ENCODE measurements at places on chromosomes 1 and 21.

- no peak overlapping the region for H3K4me3 ChIP-seq
- H3K36me3 ChIP-seq = no peaks in the 10 kb centered on the region
- H3K27me3 ChIP-seq = peaks cover 30% of the 10 kb centered on the region
- no peaks in the 10 kb centered on the region for H3K4me1 ChIP-seq
- H3K27ac ChIP-seq = no peak overlapping the region
Measured at GRCh38 chr21:44526096-44526997, 13.6 kb downstream of the KRTAP10-1 start.

DNA sequence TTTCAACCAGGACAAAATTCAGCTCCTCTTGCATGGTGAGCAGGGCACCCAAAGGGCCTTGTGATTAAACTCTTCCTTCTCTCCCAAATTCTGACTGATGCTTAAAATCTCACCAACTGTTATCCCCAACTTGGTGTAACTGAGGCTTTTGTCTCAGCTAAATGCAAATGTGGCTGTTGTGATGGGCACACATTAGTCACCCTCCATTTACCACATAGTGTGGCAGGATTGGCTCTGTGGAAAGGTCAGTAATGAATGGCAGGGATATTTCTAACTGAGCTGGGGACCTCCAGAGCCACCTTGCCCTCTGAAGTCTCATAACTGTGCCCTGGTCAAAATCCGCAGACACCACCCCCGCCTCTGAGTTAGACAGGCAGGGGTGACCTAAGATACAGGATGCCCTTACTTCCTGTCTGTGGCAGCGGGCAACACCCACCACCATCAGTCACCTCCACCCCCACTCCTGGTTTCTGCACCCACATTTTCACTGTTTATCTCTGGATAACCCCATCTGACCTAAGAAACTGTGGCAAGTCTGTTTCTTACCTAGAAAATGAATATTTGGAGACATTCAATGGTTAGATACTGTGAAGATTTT lies 25.4 kb upstream of the RGS16 start:
- no peaks in the 10 kb centered on the region for H3K4me1 ChIP-seq
- no peak overlapping the region for H3K4me3 ChIP-seq
- H3K27ac ChIP-seq = no peak overlapping the region
- H3K27me3 ChIP-seq = peaks cover 34% of the 10 kb centered on the region
- H3K36me3 ChIP-seq = no peaks in the 10 kb centered on the region

GRCh38 chr1:203906932-203907331 lies 45.5 kb downstream of the SNRPE start:
- H3K36me3 ChIP-seq = no peaks in the 10 kb centered on the region
- no peaks in the 10 kb centered on the region for H3K4me1 ChIP-seq
- H3K27me3 ChIP-seq = peaks cover 15% of the 10 kb centered on the region
- no peak overlapping the region for H3K4me3 ChIP-seq

DNA sequence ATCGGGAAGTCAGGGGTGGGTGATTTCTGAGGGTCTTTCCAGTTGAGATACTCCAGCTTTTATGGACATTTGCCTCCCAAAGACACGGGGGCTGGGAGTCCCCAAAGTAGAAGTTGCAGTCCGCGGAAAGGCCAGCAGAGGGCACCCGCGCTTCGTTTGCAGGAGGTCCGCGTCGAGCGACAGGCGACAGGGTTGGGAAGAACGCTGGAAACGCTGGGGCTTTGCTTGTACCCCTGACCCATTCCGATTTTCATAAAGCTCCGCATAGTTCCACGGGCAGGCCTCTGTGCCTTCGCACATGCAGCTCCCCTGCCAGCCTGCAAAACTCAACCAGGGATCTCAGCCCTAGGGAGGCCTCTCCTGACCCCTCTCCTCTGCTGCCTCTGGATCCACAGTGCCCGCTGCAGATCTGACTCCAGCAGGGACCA lies 44.2 kb upstream of the LAPTM5 start:
- no peaks in the 10 kb centered on the region for H3K27me3 ChIP-seq
- H3K27ac ChIP-seq = no peak overlapping the region
- no peaks in the 10 kb centered on the region for H3K36me3 ChIP-seq
- no peak overlapping the region for H3K4me3 ChIP-seq
- peaks cover 11% of the 10 kb centered on the region for H3K4me1 ChIP-seq

DNA sequence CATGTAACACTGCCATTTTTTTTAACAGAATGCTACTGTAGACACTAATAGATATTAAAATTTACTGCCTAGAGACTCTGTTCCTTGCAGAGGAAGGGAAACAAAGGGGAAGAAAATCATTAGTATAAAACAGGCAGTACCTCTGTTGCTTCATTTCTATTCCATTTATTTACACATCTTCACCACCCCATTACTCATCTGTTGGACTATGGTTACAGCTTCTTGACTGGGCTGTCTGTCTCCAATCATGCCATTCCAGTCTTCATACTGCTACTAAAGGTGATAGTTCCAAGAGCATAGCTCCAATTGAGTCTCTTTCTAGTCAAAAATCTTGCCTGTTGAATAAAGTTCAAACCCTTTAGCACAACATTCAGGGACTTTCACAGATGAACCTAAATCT lies 22.2 kb upstream of the GPR25 start:
- DNase-seq = no peak
- no peaks in the 10 kb centered on the region for H3K4me1 ChIP-seq
- H3K4me3 ChIP-seq = no peak overlapping the region
- no peak overlapping the region for H3K27ac ChIP-seq

DNA sequence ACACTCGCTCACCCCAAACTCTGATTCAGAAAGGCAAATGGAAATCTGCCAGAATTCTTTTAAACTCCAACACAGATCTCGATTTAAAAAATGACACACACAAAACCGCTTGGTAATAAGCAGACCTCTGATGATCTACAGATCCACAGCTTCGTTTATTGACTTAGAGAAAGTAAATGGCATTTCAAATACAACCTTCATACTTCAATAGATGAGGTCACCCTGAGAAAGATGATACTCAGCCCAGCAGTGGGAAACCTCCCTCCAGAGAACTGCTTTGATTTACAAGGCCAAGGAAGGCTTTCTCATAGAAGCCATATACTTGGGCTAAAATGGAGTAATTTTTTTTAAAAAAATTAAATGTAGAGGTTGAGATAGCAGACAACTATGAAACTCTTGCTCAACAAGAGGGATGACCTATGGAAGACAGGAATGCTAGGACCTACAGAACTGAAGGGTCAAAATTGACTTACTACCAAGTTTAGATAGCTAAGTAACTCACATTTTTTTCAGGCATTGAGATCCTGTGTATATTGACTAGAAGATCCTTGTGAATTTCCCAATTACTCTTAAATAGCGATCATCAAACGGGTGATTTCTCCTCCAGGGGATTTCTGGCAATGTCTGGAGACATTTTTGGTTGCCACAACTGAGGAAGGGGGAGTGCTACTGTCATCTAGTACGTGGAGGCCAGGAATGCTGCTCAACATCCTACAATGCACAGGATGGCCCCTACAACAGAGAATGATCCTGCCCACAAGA lies 143.9 kb downstream of the CLIC6 start:
- peaks cover 82% of the 10 kb centered on the region for H3K36me3 ChIP-seq
- H3K4me1 ChIP-seq = no peaks in the 10 kb centered on the region
- H3K27me3 ChIP-seq = no peaks in the 10 kb centered on the region
- no peak overlapping the region for H3K4me3 ChIP-seq

- H3K4me3 ChIP-seq = no peak overlapping the region
- H3K4me1 ChIP-seq = no peaks in the 10 kb centered on the region
- no peaks in the 10 kb centered on the region for H3K27me3 ChIP-seq
- H3K36me3 ChIP-seq = no peaks in the 10 kb centered on the region
- no peak for DNase-seq
Measured at GRCh38 chr1:164519426-164519825, 39.6 kb upstream of the PBX1 start.

GRCh38 chr1:38785285-38786039 lies 74.1 kb downstream of the RRAGC start:
- H3K4me1 ChIP-seq = peaks cover 68% of the 10 kb centered on the region
- H3K27me3 ChIP-seq = no peaks in the 10 kb centered on the region

DNA sequence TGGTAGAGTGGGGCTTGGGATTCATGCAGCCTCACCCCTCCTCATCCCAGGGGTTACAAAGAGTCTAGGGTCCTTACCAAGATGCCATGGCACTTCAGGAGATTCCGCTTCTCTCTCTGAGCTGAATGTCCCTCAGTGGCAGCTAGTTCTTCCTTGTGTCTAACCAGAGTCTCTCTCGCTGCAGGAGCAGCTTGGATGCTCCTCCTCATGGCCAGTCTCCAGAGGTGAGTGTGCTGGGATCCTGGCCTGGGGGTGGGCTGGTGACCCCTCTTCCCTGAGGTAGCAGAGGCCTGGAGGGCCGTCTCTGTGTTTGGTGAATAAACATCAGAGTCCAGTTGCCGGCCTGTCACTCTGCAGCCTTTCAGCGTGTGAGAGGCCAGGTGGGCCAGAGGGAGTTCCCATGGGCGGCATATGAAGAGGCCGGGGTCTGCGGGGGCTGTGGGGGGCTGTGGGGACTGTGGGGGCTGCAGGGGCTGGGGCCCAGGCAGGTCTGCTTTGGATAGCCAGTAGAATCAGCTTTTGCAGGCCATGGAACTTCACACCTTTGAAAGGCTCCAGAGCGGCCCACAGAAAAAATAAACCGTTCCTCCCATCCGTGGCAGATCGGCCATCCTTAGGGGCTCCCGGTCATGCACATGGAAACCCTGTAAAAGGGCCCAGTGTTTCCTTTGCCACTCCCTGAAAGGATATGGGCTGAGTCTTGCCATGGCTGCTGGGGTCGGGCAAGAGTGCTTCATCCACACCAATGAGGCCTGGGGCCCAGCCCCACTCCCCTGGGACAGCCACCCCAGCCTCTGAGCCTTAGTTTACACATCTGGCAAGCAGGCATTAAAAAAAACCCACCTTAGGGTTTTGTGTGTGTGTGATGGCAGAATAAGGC lies 256.4 kb downstream of the FOXD2 start:
- no peak overlapping the region for H3K4me3 ChIP-seq
- H3K27ac ChIP-seq = no peak overlapping the region
- peaks cover 16% of the 10 kb centered on the region for H3K27me3 ChIP-seq
- H3K4me1 ChIP-seq = no peaks in the 10 kb centered on the region
